ENCODE measurements at places on chromosomes 3 and 15.

DNA sequence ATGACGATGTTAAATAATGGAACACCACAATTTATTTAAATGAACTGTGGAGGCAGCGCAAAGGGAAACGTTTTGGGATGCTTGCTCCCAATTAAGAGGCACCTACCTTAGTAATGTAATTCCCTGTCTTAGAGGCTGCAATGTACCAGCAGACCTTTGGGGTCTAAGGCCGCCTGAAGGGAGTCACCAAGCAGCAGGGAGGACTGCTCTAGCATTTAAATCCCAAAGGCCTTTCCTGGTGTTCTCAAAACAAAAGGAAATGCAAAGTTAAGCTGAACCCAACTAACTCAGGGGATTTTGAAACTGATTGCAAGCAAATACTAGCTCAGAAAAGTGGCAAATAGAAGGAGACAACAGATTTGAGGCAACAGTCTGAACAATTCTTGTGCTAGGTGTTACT is 510.8 kb downstream of the GABRG3 start:
- DNase-seq: no peak

DNA sequence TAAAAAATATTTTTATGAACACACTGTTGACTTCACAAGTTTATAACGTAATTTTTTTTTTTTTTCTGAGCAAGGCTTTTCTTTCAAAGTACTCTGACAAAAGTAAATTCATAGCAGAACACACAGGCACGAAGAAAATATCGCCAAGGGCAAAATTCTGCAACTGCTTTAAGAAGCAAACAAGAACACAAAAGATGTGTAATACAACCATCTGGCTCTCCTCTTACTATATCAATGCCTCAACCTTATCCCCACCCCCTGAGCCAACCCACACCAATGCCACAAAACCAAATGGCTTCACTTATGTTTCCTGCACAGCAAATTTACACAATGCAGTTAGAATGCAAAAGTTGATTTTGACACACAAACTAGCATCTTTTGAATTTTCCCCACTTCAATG is 274.2 kb downstream of the FOXP1 start:
- DNase-seq: peak; percentile 53

GRCh38 chr3:30508339-30508738 is 98.1 kb upstream of the TGFBR2 start:
- no peak for DNase-seq

DNA sequence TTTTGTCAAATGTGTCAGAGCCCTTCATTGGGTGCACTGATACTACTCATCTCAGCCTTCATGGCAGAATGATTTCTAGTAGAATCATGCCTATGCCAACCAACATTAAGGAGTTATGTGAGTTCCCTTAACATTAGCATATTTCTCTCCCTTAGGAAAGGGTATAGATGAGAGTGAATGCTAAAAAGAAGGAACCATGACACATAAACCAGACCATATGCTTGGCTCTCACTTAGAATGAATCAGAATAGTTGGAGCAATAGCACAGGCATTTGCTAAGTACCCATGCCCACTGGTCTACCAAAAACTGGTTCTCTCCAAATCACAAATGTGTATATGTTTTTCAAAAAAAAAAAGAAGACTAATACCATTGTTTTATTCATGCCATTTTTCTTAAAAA is 51.1 kb downstream of the STRIT1 start:
- no peak for DNase-seq

- DNase-seq: no peak
Measured at GRCh38 chr3:124999897-125000435, 55.8 kb downstream of the HEG1 start.

DNA sequence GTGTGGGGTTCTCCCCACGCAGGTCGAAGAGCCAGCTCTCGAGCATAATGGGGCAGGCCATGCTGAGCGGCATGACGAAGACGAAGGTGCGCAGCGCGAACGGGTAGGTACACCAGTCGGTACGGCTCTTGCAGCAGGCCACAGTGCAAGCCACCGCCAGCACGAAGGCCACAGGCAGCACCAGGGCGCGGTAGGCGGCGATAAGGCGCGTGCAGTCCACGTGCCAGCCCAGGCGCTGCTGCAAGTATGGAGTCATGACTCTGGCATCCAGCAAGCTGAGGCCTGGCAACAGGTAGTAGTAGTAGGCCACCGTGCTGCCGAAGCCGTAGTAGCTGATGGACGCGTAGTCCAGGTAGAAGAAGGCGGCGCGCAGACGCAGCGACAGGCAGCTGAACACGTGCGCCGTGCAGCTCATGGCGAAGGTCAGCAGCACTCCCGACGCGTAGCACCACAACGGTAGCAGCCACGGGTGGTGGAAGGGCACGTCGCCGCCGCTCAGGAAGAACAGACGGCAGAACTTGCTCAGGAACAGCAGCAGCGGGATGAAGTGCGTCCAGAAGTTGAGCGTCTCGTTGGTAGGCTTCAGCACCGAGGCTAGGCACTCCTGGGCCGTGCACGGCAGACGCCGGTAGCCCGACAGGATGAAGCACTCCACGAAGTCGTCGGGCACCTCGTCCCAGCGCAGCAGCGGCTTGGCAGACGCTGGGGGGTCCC is 797 bp downstream of the PAQR9 start:
- DNase-seq: no peak

- peak; percentile 93 for DNase-seq
Measured at GRCh38 chr3:129118745-129119144, 2.9 kb downstream of the RAB43 start.

DNA sequence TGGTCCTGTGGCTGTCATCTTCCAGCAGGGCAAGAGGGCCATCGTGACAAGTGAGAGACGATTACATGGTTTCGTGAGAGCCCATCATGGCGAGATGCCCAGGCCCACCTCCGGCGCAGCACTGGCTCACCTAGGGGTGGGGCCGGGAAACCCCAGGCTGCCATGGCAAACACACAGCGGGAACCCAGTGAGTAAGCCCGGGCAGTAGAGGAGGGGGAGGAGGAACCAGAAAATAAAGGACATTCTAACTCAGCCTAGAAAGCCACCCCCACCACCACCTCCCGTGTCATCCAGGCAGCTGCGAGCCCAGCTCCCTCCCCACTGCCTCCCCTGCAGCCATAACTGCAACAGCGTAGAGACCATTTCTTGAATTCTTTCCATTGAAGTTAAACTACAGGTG is 52.3 kb downstream of the PCSK6 start:
- no peak for DNase-seq

DNA sequence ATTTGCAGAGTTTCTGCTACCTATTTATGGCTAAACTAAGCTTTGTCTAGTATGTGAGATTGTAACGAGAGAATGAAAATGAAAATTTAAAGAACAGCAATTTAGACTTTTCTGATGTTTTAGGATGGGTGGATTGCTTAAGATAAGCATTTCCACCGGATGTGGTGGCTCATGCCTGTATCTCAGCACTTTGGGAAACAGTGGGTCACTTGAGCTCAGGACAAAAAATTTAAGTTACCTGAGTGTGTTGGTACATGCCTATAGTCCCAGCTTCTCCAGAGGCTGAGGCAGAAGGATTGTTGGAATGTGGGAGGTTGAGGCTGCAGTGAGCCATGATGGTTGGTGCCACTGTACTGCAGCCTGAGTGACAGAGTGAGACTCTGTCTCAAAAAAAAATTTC is 3.3 kb downstream of the PPP4R2 start:
- peak; percentile 38 for DNase-seq

GRCh38 chr3:94115482-94115881 is 52.6 kb downstream of the NSUN3 start:
- DNase-seq: no peak

DNA sequence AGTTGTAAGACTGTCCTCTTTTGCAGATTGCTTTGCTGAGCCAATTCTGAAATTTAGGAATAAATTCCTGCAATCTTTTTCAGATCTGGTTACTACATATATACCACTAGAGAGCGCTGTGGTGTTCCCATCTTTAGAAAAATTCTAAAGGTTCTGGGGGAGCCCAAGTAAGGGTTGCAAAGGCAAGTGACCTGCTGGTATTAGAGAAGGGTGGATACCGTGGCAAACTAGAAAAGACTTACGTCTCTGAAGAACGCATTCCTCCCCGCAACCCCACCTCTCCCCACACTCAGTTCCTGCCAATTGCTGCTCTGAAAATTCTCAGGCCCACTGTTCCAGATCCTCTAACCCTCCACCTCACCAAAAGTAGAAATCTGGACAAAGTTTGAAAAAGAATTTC is 48.5 kb downstream of the EFHB start:
- peak; percentile 18 for DNase-seq

- no peak for DNase-seq
Measured at GRCh38 chr15:91099616-91099994, 452 bp upstream of the SV2B start.

DNA sequence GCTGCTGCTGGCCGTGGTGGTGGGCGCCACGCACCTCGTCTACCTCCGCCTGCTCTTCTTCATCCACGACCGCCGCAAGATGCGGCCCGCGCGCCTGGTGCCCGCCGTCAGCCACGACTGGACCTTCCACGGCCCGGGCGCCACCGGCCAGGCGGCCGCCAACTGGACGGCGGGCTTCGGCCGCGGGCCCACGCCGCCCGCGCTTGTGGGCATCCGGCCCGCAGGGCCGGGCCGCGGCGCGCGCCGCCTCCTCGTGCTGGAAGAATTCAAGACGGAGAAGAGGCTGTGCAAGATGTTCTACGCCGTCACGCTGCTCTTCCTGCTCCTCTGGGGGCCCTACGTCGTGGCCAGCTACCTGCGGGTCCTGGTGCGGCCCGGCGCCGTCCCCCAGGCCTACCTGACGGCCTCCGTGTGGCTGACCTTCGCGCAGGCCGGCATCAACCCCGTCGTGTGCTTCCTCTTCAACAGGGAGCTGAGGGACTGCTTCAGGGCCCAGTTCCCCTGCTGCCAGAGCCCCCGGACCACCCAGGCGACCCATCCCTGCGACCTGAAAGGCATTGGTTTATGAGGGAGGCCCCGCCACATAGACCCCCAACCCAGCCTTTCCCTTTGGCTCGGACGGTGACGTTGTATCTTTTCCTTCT is 1.1 kb downstream of the GPR27 start:
- DNase-seq: no peak

DNA sequence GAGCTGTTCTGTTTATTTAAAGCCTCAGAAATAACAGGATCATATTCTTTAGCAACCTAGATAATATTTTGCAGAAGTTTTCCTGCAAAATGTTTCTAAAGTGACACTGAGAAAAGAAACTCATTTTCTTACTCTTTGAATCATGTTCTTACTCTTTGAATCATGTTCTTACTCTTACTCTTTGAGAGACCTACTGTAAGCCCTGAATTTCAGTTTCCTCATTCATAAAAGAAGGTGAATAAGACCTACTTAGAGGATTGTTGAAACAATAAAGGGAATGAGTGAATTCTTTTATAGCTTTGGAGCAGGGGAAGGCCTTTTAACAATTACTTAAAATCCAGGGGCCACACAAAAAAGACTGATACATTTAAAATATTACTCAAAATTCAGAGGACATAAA is 221.7 kb upstream of the CMC1 start:
- no peak for DNase-seq

DNA sequence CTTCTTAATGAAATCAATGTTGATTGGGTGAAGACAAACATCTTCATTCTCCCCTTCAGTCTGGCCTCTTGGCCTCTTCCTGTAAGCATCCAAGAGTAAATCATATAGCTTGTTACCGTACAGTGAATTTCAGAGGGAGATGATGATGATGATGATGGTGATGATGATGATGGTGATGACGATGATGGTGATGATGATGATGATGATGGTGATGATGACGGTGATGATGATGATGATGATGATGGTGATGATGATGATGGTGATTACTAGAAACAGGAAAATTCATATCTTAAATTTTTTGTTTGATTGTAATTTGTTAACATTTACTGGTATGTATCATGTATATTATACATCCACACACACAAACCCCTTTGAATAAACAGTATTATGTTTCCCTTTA is 256.1 kb upstream of the PLSCR5 start:
- no peak for DNase-seq

GRCh38 chr15:68561901-68562300 is 16.9 kb upstream of the CORO2B start:
- no peak for DNase-seq

DNA sequence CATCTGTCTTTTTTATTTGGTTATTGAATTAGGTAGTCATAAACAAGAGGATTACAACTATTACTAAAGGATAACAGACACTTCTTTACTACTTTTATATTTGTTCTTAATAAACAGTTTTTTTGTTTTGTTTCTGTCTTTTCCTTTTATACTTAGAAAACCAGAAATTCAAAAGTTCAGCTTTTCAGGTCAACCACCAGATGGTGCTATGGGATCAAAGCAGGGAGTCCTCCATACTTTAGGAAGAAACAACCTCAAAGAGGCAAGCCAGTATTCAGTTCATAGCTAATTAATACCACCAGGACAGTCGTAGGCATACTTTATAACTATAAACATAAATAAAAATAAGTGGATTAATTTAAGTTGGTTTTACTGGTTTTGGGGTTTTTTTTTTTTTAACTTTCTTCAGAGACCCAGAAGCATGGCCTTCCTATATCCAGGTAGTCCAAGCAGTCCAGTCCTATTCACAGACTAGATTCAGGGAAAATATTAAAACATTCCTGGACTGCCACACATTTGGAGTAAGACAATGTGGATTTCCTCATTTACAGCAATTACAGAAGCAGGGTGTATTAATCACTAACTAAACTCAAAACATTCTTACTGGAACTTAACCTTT is 16.0 kb upstream of the EID1 start:
- DNase-seq: no peak

DNA sequence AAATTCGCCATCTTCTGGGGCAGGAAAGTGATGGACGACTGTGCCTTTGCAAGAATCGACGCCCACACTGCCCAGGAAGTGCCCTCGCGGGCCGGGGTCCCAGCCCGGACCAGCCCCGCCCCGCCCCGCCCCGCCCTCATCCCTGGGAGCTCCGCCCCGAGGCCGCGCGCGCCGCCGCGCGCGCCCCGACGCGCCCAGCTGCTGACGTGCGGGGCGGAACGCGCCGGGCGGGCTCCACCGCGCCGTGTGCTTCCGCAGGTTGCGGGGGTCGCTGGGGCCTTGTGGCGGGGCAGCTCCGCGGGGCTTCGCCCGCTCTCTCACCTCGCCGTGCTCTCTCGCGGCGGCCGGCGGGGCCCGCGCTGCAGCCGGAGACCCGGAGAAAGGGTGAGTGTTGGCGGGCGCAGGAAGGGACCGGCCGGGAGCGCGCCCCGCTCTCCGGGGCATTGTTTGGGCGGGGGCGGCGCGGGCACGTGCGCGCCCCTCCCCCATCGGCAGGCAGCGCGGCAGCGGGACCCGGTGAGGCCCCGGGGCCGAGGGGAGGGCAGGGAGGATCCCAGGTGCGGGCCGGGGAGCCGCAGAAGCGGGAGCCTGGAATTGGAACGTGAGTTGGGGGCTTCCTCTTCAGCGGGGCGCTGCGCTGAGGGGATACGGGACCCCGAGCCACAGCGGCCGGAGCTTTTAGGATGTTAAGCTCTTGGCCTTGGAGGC is at the start of gene YEATS2:
YEATS2 (plus strand) TSS at position 188 of the 708 bp plus-strand sequence. CDS start 17,366 bp downstream, outside the sequence.
- peak; percentile 60 for DNase-seq

- no peak for DNase-seq
Measured at GRCh38 chr3:64081235-64081630, 57.9 kb upstream of the PSMD6 start.

GRCh38 chr15:32970847-32971246 is 223.7 kb downstream of the FMN1 start:
- DNase-seq: no peak
